ENCODE measurements at places on chromosomes 6 and 20. TPM values are rescaled to one million over a fixed set of nuclear protein-coding genes. Genes with fewer than 3 reads are reported as not detected.

The KHDC1L gene
- 0.16 TPM for polyA plus RNA-seq

The C2 gene
- polyA plus RNA-seq: 0.43 TPM

DNA sequence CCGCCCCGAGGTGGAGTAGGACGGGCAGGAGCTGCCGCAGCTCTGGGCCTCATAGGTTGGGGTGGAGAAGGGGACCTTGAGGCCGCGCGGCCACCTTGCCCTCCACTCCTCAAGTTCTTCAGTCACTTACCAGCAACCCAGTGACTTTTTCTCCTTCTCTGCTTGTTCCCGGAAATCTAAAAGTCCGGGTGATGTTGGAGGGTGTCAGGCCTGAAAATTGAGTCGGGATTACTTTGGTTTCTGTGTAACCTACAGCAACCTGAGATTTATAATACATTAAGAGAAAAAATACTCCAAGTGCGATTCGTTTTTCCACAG is 338 bp downstream of the RWDD1 start:
- H3K4me3 ChIP-seq: peak overlapping the region; percentile 98
- H3K27me3 ChIP-seq: no peaks in the 10 kb centered on the region
- peak overlapping the region; percentile 89 for H3K27ac ChIP-seq
- no peak for DNase-seq

- H3K27ac ChIP-seq: no peak overlapping the region
- DNase-seq: no peak
- peaks cover under 1% of the 10 kb centered on the region for H3K4me1 ChIP-seq
Measured at GRCh38 chr6:35055891-35056290, 85.2 kb downstream of the TCP11 start.

DNA sequence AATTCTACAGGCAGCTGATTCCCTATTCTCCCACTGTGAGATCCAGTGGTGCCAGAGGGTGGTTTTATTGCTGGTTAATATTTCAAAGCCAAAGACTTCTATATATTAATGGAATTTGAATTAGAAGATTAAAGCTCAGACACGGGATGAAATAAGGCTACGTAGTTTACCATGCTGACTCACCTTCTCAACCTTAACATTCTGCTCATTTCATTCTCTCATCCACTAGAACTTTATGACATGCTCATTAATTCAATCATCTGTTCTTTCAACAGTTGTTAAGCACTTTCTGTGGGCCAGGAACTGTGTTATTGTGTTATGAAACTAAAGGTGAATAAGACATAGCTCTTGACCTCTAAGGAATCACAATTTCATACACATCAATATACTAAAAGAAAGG is 456.9 kb upstream of the MAP3K7 start:
- H3K27ac ChIP-seq: no peak overlapping the region
- no peaks in the 10 kb centered on the region for H3K27me3 ChIP-seq
- no peaks in the 10 kb centered on the region for H3K36me3 ChIP-seq
- H3K4me3 ChIP-seq: no peak overlapping the region
- no peak for DNase-seq
- H3K4me1 ChIP-seq: no peaks in the 10 kb centered on the region

DNA sequence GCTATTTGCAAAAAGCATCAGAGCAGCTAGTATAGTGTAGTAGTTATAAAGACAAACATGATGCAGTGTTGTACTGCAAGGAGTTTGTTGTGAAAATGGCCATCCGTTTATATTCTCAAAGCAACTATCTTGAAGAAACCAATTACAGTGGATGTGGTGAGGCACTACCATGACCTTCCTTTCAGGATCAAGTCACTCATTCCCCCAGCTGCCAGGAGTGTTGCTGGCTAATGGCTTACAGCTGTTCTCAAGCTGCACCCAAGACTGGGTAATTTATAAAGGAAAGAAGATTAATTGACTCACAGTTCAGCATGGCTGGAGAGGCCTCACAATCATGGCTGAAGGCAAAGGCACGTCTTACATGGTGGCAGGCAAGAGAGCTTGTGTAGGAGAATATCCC is 29.0 kb downstream of the ADGRF4 start:
- H3K4me1 ChIP-seq: no peaks in the 10 kb centered on the region
- DNase-seq: no peak
- no peak overlapping the region for H3K4me3 ChIP-seq
- H3K36me3 ChIP-seq: no peaks in the 10 kb centered on the region
- H3K27ac ChIP-seq: no peak overlapping the region
- H3K27me3 ChIP-seq: no peaks in the 10 kb centered on the region

DNA sequence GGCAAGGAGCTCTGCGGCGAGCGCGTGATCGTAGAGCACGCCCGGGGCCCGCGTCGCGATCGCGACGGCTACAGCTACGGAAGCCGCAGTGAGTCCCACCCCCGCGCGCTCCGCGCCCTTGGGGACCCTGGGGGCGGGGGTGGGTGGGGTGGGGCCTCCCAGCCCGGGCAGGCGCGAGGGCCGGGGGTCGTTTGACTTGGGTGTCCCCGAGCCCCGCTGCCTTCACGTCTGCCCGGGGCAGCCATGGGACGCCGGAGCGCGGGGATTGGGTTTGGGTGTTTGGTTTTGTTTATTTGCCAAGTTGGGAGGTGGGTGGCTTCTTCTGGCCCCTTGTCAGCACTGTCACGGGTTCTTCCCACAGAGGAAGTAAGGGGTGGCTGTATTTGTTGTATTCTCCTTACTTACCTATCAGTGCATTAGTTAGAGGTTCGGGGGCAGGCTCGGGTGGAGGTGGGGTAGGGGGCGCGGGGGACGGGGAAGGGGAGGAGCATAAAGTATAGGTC is 777 bp downstream of the SRSF6 start:
- H3K36me3 ChIP-seq: peaks cover 46% of the 10 kb centered on the region
- peak overlapping the region; percentile 90 for H3K4me3 ChIP-seq
- no peaks in the 10 kb centered on the region for H3K27me3 ChIP-seq
- no peak for DNase-seq
